ENCODE measurements at places on chromosomes 1 and 21.

GRCh38 chr1:185074307-185074706, 28.9 kb downstream of the RNF2 start:
- DNase-seq = no peak

DNA sequence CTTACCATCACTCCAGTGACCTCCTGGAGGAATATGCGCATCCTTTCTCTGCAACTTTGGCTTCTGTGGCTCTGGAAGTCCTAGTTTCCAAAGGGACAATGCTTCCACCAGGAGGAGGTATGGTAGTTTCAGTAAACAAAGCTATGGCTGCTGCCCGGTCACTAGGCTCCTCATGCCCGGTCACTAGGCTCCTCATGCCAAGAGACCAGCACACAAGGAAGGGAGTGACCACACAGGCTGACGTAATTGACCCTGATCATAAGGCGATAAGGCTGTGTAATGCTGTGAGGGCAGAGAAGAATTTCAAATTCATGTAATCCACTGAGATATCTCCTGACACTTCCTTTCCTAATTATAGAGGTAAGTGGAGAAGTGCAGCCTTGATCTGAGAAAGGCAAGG, 102.9 kb downstream of the DTL start:
- DNase-seq = no peak

- DNase-seq = no peak
These were observed 7.2 kb downstream of the ZDHHC18 start for GRCh38 chr1:26833432-26834405.

DNA sequence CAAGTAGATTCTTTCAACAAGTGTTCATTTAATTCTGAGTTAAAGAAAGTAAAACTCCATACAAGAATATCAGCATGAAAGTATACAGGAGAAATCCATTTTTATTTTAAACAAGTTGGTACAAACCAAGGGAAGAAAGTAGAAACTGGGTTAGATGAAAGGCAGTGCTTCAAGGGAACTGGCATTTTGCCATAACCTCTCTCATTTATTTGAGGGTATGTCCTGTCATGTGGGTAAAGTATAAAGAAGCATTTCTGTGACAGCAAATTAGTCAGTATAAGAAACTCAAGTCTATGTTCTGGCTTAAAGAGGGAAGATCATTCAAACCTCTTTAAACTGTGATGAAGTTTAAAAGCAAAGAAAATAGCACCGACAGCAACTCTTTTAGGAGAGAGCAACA, 32.0 kb downstream of the OLFM3 start:
- DNase-seq = no peak

GRCh38 chr1:218479436-218480115, 134.4 kb downstream of the TGFB2 start:
- no peak for DNase-seq
